Stimulated activated CD8-positive, alpha-beta memory T cell treated with anti-CD3 and anti-CD28 coated beads, Interleukin-7, amount 100 ng/mL, for 48 hours (primary cell): ENCODE measurements at places on chromosomes 6 and 20.

GRCh38 chr20:59495166-59495565 is 109.2 kb upstream of the PHACTR3 start:
- DNase-seq, result no peak

- DNase-seq, result no peak
Observed at GRCh38 chr6:155278319-155279049, 14.7 kb downstream of the CLDN20 start.

GRCh38 chr6:96967957-96968871 is 43.7 kb downstream of the KLHL32 start:
- no peak for DNase-seq

- no peak for DNase-seq
Observed at GRCh38 chr6:68040780-68041179, 594.3 kb upstream of the ADGRB3 start.

DNA sequence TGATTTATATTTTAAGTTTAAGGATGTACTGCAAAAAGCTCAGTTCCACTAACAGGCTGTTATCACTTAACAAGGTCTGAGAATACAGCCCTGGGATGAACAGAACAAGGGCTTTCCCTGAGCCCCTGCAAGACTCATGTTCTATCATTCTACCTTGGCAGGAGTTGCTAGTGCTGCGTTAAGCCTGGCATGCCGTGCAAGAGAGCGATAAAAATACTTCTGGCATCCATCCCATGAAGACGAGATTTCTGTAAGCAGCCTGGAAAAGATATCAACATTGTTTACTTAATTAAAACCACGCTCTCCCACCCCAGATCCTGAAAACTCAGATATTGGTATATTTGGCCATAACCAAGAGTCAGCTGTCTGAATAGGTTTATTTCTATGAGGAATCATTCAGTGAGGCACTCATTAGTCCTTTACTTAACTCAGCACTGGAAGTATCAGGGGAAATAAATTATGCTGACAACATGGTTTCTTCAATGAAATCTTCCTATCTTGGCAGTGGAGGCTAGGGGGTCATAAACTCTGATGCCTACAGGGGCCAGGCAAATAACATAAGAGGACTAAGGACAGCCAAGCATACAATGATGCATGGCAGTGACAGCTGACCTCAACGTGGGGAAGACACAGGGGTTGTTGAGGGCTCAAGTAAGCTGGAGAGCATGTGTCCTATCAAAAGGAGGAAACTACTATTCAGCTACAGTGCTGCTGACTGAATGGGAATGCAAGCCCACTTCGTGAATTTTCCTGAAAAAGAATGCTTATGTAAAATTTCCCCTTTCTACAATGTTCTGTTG is 37.6 kb upstream of the LYRM2 start:
- DNase-seq, result no peak

DNA sequence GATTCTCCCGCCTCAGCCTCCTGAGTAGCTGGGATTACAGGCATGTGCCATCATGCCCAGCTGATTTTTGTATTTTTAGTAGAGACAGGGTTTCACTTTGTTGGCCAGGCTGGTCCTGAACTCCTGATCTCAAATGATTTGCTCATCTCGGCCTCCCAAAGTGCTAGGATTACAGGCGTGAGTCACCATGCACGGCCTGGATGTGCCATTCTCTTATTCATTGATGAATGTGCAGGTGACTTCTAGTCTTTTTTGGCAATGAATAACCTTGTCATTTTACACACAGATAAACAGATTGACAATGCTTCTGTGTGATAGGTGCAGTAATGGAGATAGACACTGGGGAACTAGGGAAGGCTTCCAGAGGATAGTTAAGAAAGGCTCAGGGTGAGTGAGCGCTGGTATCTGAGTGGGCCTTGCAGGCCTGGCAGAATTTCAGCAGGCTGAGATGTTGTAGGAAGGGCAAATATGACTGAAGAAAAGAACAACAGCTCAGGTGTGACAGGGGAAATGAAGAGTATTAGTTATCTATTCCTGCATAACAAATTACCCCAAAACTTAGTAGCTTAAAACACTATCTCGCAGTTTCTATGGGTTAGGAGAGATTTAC is 23.3 kb downstream of the PPARD start:
- DNase-seq, result no peak

- DNase-seq, result no peak
Observed at GRCh38 chr20:19880256-19881079, 122.4 kb downstream of the RIN2 start.

DNA sequence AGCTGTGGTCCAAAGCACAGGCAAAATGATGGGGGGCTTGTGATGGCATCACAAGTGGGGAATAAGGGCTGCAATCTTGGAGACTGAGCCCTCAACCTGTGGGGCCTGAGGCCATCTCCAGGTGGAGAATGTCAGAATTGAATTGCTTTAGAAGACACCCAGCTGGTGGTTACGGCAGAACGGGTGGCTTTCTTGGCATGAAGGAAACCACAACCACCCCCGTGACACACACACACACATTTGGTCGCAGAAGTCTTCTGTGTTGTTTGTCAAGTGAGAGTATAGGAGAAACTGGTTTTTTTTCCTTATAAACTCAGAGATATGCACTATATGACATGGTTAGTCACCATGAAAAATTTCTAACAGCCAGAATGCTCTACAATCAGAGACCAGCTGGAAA is 139.5 kb upstream of the CDH4 start:
- no peak for DNase-seq

- no peak for DNase-seq
Observed at GRCh38 chr20:35166242-35166830, 5.5 kb upstream of the PROCR start.

GRCh38 chr6:72620871-72621290 is 983 bp upstream of the KCNQ5 start:
- no peak for DNase-seq

GRCh38 chr6:37038292-37039198 is 33.1 kb downstream of the FGD2 start:
- DNase-seq, result no peak

GRCh38 chr6:167825332-167826229 is 1.1 kb upstream of the AFDN start:
- DNase-seq, result no peak

DNA sequence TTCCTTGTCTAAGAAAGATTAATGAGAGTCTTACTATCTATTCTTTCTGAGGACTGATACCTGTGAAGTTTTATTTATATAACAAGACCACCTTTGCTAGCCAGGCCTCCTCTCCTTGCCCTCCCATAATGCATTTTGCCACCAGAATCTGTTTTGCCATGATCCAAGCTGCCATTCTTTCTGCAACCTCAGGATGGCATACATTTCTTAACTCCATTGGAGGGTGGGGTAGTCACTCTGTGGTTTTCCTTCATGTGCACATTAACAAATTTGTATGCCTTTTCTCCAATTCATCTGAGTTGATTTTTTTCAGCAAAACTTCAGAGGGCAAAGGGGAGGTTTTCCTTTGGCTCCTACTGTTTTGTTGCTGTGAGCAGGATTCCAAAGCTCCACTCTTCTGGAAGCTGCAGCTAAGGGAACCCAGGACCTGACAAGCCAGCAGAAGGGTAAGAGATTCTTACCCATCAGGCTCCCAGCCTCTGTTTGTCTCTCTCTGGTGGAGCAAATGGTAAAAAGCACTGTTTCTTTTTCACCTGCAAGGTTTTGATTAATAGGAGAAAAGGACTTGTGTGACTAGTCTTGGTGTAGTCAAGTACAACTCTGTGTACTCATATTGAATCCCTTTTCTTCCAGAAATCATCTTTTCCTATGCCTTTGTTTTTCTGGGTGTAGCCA is 26.2 kb upstream of the ENPP4 start:
- DNase-seq, result no peak

DNA sequence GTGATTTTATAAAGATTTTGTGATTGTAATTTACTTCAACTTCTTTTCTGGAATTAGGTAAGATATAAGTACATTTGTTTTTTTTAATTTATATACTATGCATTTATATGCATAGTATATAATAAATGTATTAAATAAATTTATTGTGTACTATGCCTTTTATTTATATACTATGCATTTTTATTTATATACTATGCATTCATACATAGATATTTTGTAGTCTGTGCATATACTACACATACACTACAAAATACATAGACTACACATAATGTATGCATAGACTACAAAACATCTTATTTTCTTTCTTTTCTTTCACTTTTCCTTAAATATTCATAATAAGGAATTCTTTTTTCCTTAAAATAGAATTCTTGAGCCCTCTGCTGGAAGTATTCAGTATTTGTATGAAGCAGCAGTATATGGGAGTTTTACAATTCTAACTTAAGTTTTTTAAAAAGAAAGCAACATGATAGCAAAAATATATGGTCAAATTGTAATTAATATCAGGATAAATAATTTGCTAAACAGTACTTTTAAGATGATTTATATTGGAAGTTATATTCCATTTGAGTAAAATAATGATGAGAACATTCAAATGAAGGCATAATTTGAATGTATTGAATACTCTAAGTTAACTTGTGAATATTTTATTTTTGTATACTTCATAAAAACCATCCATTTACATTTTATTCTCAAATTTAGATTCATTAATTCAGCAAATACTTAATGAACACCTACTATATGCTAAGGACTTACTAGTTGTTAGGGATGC is 129.3 kb downstream of the KLHL32 start:
- no peak for DNase-seq

DNA sequence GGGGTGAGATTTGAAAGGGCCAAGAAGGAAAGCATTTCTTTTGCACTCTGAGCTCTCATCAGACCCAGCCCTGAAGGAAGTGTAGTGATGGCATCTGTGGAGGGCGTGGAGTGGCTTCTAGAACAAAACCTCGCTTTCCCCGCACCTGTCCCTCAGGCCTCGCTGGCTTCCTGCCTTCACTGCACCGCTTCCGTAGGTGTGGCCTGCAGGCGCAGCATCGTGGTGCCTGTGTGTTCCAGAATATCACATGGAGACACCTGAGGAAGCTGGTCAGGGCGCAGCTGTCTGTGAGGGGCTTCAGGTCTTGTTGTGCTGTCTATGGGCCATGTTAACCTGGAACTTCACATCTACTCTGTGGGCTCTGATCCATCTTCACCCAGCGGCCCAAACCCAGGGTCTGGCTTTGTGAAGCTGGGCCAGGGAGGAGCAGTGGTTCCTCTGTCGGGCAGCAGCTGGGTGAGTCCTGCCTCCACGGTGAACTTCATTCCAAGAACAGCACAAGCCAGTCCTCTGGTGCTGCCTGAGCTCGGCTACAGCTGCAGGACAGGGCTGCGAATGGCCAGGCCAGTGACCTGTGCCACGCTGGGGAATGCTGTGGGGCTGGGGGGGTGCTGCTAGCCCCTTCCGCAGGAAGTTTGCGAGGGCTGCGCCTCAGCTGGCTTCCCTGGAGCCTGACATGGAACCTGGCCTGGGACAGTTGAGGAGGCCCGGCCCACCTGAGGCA is 40.9 kb downstream of the DSTN start:
- no peak for DNase-seq

GRCh38 chr6:3119040-3119723 is 671 bp downstream of the BPHL start:
- DNase-seq, result no peak
